ENCODE measurements at places on chromosomes 1 and 21.
A peak's percentile ranks its signal among the peaks of the same experiment; 100 is the strongest.

GRCh38 chr1:245283001-245283400 lies 128.2 kb downstream of the KIF26B start:
- no peak for DNase-seq

GRCh38 chr1:224170343-224170742 lies 12.7 kb upstream of the DEGS1 start:
- no peak for DNase-seq

DNA sequence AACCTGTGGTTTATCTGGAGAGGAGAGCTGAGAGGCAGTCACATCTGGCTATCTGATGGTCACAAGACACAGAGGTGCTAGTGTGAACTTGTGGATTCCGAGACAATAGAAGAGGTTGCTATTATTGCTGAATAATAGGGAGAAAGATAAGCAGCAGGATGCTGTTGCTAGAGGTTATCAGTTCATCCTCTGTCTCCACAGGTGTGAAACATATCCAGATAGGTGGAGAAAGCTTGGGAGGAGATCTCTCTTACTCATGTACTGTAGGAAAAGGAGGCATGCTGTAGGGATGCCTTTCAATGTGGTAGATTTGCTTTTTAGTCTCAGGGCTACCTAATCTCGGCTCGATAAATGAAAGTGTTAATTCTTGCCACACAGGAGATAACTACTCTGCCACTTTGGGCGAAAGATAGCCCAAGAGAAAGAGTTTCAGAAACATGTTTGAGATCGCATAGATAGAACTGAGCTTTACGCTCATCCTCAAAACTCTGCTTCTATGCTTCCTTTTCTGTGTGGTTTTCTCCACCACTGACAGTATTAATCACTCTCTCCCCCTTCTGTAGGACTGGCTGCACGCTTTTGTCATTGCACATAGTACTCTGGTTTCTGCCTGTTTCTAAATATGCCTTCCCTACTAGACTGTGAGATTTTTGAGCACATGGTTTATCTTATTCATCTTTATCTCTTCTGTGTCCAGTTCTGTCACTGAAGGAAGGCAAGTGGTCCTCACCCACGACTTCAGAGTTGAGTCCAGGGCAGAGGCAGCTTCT lies 36.7 kb upstream of the PLXNA2 start:
- DNase-seq = no peak

DNA sequence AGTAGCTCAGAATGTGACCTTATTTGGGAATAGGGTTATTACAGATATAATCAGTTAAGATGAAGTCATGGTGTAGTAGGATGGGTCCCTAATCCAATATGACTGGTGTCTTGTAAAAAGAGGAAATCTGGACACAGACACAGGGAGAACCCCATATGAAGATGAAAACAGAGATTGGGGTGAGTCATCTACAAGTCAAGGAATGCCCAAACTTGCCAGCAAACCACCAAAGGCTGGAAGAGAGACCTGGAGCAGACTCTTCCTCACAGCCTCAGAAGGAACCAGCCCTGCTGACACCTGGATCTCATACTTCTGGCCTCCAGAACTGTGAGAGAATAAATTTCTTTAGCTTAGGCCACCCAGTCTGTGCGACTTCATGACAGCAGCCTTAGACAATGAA lies 29.9 kb downstream of the KRTAP19-8 start:
- no peak for DNase-seq

DNA sequence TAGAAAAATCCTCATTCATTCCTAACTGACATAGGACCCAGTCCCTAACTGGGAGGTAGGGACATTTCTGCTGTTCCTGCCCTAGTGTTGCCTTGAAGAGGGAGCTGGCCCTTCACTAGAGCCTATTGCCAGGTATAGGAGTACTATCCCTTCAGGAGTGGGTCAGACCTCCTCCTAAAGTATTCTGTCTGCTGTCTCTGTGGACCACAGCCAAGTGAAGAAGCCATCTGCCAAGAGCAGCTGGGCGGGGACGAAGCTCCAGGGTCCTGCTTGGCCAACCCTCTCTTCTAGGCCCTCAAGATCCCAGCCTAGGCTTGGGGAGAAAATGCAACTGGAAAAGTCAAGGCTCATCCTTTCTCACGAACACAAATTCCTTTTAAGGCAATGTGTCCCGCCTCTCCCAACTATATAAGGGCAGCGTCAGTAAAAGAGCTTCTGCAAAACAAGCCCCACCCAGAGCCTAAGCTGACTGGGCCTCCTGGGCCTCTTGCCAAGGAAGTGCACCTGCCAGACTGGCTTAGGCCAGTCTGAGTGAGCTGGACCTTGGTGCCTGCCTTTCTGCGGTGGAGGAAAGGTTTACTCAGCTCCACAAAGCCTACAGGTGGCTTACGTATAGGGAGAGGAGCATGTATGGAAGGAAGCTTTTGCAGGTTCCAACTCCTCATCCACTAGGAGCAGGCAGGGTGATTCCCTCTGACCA lies 638 bp upstream of the TUFT1 start:
- DNase-seq = peak; percentile 25

GRCh38 chr21:16154951-16155635 lies 425.3 kb downstream of the USP25 start:
- DNase-seq = no peak

DNA sequence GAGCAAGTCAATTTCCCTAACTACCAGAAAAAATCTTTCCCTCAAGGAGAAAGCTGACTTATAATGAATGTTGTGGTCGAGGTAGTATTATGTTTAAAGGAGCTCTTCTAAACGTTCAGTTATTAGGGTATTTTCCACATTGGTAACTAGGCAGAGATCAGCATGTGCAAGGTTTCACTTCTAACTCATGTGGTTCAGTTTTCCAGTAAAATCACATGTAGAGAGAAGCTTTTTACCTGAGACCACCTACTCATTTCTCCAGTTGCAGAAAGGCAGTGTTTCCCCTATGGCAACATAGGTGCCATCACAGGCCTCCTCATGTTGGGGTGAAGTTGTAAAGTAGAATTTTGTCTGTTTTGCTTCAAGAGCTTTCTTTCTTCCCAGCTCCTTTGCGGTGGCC lies 23.7 kb downstream of the IL23R start:
- DNase-seq = no peak

DNA sequence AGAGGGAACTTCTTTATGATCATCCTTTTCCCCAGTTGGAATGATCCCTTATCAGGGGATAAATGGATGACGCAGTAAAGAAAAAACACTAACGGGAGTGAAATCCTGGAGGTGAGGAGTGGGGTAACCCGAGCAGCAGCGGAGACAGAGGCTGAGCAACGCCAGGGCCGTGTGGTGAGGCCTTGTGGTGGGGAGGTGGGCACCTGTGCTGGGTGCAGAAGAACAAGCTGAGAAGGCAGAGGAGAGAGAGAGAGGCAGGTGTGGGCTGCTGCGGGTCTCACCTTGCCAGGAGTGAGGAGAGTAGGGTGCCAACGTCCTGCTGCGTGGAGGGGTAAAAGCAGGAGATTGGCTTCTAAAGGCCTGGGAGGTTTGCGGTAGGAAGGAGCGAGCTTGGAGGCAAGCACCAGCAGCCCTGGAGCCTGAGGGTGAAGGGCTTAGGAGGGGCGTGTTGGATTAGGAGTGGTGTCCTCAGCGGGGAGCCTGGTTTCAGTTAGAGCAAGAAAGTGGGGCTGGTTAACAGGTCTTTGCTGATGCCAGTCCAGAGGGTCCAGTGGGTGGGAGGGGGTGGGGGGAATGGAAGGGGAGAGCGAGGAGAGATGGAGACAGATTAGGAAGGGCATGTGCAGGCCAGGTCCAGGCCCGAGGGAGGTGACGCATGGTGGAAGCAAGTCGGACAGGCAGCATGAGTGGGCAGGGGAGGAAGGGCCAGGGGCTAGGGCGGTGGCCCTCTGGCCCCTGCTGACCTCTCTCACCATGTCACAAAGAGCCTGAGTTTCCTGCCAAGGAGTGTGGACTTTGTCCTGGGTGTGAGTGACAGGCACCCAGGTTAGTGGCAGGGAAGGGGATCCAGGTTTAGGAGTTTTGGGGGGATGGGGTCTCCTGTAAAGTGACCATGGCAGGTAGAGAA lies 36.7 kb upstream of the LHX4 start:
- DNase-seq = no peak

DNA sequence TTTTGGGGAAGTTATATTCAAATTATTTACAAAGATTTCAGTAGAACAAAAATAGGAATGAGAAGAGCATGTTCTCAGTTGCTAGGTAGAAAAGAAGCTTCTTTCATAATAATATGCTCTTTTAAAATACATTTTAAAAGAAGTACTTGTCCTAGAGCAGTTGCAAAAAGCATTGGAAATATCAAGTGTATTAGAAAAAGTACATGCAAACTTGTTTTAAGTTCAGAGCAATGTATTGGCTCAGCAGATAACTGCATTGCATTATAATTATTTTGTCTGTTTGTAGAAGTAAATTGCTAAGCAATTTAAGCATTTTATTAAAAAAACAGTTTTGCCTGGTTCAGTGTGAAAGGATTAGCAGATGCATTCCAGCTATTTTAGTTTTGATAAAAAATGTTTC lies 806.4 kb downstream of the USP25 start:
- DNase-seq = no peak

- no peak for DNase-seq
Observed at GRCh38 chr1:229440851-229441537, 7.1 kb upstream of the ACTA1 start.

GRCh38 chr1:228555074-228555994 lies 68.2 kb downstream of the RNF187 start:
- no peak for DNase-seq
